Tibial nerve (tissue), 4 donors: ENCODE measurements at places on chromosomes 7 and 10. TPM values are rescaled to one million over a fixed set of nuclear protein-coding genes. Genes with fewer than 3 reads are reported as not detected.

The SPDYE9 gene
- not detected for total RNA-seq

The DOCK1 gene
- total RNA-seq, result 76.7 TPM

DNA sequence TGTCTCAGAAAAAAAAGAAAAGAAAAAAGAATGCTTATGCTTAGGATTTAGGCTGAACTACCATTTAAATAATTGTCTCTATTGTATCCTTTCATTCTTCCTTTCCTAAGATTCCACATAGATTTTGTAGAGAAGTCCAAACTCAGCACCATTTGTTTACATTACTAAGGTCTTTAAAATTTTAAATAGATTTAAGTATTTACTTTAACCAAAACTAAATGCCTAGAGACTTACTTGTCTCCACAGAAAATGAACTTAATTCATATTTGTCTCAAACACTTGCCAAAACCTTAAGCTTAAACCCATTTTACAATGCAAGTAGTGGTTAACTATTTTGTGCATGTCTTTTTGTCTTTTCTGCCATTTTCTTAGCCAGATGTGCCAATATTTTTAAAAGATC is 54.1 kb upstream of the ABI1 start:
- DNase-seq, result no peak
- H3K36me3 ChIP-seq, result no peaks in the 10 kb centered on the region
- H3K27ac ChIP-seq, result no peak overlapping the region
- no peaks in the 10 kb centered on the region for H3K27me3 ChIP-seq
- no peak overlapping the region for H3K4me3 ChIP-seq

DNA sequence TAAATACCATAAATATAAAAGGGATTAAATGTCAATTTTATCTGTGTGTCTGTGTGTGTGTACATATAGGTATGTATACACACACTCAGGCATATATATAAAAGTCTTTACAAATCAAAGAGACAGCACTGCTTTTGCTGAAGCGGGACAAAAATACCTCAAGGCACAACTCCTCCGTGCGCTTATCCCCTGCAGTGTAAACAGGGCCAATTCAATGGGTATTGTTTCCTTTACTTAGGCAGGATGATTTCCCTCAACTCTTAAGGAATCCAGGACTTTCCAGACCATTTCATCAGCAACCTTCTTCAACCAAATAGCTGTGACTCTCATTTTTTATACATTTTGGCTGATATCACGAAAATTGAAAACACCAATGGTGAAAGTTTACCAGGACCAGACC is 227.7 kb downstream of the CRPPA start:
- H3K36me3 ChIP-seq, result no peaks in the 10 kb centered on the region
- no peak overlapping the region for H3K27ac ChIP-seq
- no peaks in the 10 kb centered on the region for H3K4me1 ChIP-seq
- H3K4me3 ChIP-seq, result no peak overlapping the region
- no peaks in the 10 kb centered on the region for H3K27me3 ChIP-seq

The ASZ1 gene
- total RNA-seq, result not detected

GRCh38 chr10:1187855-1188557 is 131.8 kb downstream of the WDR37 start:
- peak overlapping the region; percentile 91 for H3K27ac ChIP-seq
- H3K36me3 ChIP-seq, result no peaks in the 10 kb centered on the region
- no peak for DNase-seq
- no peaks in the 10 kb centered on the region for H3K27me3 ChIP-seq
- peaks cover 29% of the 10 kb centered on the region for H3K4me1 ChIP-seq

GRCh38 chr7:137970253-137970975 is 31.5 kb downstream of the CREB3L2 start:
- no peak for DNase-seq
- peak overlapping the region; percentile 99 for H3K27ac ChIP-seq
- no peak overlapping the region for H3K4me3 ChIP-seq

DNA sequence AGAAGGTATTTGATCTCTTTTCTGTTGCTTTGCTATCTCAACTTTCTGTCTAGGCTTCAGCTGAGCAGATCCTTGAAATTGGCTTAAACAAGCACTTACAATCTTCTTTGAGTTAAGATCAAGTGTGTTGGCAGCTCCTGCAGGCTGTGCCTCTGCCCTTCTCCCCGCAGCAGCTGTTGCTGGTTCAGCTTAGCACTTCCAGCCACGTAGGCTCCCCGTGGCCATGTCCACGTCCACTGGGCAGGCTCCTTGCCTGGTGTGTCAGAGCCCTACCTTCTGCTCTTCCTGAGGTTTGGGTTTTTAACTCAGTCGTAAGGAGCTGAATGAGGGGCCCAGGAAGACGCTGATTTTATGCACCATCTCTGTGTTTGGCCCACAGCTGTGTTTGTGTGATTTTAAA is 47.2 kb downstream of the CAMK1D start:
- no peak overlapping the region for H3K4me3 ChIP-seq
- no peaks in the 10 kb centered on the region for H3K36me3 ChIP-seq
- no peak for DNase-seq
- H3K27ac ChIP-seq, result no peak overlapping the region
- H3K27me3 ChIP-seq, result no peaks in the 10 kb centered on the region

The LRIT1 gene
- not detected for total RNA-seq

The LRRD1 gene
- 0.44 TPM for total RNA-seq

The CACNB2 gene
- 6.6 TPM for total RNA-seq

- no peak for DNase-seq
- H3K4me3 ChIP-seq, result no peak overlapping the region
- no peaks in the 10 kb centered on the region for H3K4me1 ChIP-seq
These were observed 275.8 kb downstream of the GRID1 start for GRCh38 chr10:86090807-86091206.

DNA sequence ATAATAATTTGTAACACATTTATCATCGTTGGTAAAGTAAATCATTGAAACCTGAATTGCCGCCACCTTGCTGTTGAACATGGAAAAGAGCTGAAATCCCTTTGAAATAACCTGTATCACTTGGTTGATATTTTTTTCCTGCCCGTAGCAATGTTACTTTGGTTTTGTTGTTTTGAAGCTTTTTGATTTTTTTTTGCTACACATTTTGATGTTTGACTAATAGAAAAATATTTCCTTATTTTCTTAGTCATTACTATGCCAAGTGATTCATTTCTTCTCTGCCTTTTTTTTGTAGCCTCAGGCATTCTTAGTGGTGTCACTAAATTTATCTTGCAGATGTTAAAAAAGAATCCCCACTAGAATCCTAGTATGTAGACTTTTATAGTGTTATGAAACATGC is 235.1 kb upstream of the MEOX2 start:
- no peaks in the 10 kb centered on the region for H3K4me1 ChIP-seq
- H3K36me3 ChIP-seq, result no peaks in the 10 kb centered on the region
- no peak overlapping the region for H3K27ac ChIP-seq
- H3K27me3 ChIP-seq, result no peaks in the 10 kb centered on the region
- DNase-seq, result no peak
- H3K4me3 ChIP-seq, result no peak overlapping the region

DNA sequence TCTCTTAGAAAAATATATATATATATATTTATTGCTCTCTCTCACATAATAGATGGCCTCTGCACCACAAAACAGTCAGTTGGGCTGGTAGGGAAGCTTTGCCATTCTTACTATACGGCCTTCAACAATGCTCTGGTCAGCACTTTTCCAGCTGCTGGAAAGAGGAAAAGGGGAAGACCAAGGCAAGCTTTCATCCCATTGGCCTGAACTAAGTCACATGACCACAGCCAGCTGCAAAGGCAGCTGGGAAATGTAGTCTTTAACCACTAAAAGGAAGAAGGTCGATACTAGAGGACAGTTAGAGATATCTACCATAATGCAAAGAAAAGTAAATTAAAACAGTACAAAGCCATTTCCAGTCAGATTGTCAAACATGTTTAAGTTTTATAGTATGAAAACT is 58.4 kb upstream of the MACROH2A2 start:
- peak; percentile 47 for DNase-seq
- H3K4me1 ChIP-seq, result no peaks in the 10 kb centered on the region
- no peak overlapping the region for H3K4me3 ChIP-seq
- no peaks in the 10 kb centered on the region for H3K36me3 ChIP-seq

The SEMA3D gene
- 8.2 TPM for total RNA-seq

DNA sequence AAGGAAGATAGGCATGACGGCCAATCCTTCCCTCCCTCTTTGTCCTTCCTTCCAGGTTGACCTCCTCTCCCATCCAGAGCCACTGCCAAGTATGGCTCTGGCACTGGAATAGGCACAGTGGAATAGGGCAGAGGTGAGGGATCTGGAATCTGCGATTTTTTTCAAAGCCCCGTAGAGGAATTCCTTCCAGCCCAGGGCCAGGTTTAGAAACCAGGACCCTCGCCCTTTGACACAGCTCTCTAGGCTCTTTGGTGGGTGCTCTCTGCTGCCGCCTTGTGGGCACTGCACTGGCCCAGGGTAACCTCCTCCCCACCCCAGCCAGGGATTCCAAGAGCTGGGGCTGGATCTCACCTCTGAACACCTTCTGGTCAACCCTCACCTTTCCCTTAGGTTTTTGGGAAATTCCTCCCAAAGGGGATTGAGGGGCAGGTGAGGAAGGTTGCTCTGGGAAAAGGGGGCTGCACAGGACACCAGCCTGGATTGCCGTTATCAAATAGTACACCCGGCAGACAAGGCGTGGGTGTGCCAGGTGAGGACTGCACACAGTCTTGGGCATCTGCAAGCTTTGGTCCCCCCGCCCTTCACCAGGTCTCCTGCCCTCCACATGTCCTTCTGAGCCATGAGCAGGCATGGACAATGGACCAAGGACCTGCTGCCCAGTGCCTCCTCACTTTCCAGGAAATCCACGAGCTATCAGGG is 22.8 kb downstream of the C10orf105 start:
- H3K27me3 ChIP-seq, result no peaks in the 10 kb centered on the region
- H3K36me3 ChIP-seq, result peaks cover 2% of the 10 kb centered on the region
- H3K4me3 ChIP-seq, result no peak overlapping the region
- H3K27ac ChIP-seq, result no peak overlapping the region

The REPIN1 gene
- 67.0 TPM for total RNA-seq

DNA sequence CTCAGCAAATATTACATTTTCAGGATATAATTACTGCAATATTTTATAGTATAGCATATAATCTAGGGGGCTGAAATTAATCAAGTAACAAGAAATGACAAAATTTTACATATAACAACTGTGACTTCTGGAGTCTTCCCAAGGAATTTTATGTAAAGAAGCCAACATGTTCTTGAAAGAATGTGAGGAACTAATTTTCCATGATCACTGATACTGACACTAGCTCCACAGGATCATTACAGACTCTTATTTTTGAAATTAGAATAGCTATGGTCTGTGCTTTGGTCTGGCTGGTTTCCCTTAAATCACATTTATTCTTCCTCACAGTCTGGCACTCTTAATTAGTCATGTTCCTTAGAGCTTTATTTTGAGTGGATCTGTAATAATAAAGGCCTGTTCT is 267.7 kb upstream of the SEMA3A start:
- DNase-seq, result no peak
- H3K4me1 ChIP-seq, result no peaks in the 10 kb centered on the region
- H3K27ac ChIP-seq, result no peak overlapping the region
- no peaks in the 10 kb centered on the region for H3K27me3 ChIP-seq

DNA sequence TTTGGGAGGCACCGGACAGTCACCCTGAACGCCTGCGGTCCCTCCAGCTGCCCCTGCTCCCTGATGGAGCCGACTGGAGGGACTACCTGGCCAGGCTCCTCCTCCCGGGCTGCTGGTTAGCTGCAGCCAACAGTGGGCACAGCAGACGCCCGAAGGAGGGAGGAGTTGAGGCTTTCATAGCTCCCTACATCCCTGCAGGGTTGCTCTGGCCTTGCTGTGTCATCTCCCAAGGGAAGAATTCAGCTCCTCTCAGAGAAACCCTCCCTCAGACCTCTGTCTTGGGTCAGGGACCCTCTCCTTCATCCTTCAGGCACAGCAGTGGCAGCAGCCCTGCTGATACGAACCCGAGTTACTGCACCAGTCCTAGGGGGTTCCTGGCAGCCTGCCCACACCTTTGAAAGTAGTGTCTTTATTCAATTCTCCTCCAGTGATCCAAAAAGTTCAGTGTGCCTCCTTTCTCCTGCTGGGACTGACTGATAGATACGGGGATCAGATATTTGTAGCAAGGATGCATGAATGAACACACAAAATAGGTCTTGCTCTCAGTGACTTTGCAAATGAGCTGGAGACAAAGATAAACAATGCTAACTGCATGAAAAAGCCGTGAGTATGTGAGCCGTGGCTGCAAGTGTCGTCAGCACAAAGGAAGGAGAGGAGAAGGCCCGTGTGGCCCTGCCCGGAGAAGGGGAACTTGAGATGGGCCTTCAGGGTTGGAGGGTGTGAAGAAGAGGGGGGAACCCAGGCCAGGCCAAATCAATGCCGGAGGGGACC is 136.6 kb downstream of the PRKAG2 start:
- H3K36me3 ChIP-seq, result no peaks in the 10 kb centered on the region
- DNase-seq, result no peak
- no peak overlapping the region for H3K27ac ChIP-seq
- H3K4me1 ChIP-seq, result no peaks in the 10 kb centered on the region
- no peak overlapping the region for H3K4me3 ChIP-seq

GRCh38 chr10:4512671-4513240 is 313.3 kb upstream of the AKR1E2 start:
- no peak overlapping the region for H3K4me3 ChIP-seq
- H3K36me3 ChIP-seq, result no peaks in the 10 kb centered on the region

GRCh38 chr7:22001345-22002004 is 55.8 kb upstream of the CDCA7L start:
- no peak overlapping the region for H3K4me3 ChIP-seq
- H3K36me3 ChIP-seq, result no peaks in the 10 kb centered on the region
- H3K27ac ChIP-seq, result no peak overlapping the region
- H3K4me1 ChIP-seq, result no peaks in the 10 kb centered on the region

DNA sequence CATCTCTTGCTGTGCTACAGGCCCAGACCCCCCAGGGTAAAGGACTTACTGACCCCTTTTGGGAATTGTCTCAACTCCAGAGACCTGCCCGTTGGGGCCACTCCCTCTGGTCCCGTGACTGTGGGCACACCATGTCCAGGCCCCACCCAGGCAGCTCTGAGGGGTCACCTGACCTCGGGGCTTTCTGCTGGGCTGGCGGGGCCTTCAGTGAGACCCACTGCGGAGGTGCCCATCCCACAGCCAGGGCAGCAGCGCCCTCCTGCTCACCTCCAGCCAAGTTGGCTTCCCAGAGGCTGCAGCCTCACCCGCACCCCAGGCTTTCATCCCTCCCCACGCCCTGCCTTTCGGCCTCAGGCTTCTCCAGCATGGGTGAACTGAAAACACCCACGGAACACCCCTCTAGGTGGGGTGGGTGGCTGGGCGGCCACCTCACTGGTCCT is 147.2 kb downstream of the DNAJB6 start:
- no peaks in the 10 kb centered on the region for H3K36me3 ChIP-seq
- H3K4me3 ChIP-seq, result no peak overlapping the region
- H3K27ac ChIP-seq, result no peak overlapping the region
- no peaks in the 10 kb centered on the region for H3K27me3 ChIP-seq
- no peak for DNase-seq

DNA sequence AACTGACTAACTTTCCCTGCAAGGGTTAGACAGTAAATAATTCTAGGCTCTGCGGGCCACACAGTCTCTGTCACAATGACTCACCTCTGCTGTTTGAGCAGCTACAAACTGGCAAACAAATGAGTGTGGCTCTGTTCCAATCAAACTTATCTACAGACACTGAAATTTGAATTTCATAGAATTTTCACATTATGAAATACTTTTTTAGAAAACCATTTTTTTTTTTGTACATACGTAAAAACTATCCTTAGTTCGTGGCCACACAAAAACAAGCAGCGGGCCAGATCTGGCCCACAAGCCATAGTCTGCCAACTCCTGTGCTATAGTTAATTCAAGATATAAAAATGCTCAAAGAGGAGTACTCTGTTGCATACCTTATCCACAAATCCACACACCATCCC is 32.6 kb downstream of the PIP4K2A start:
- H3K36me3 ChIP-seq, result no peaks in the 10 kb centered on the region
- no peak for DNase-seq
- H3K27me3 ChIP-seq, result no peaks in the 10 kb centered on the region
- peaks cover 42% of the 10 kb centered on the region for H3K4me1 ChIP-seq
